Erythroblast (primary cell): ENCODE measurements at places on chromosomes 3 and 15.

DNA sequence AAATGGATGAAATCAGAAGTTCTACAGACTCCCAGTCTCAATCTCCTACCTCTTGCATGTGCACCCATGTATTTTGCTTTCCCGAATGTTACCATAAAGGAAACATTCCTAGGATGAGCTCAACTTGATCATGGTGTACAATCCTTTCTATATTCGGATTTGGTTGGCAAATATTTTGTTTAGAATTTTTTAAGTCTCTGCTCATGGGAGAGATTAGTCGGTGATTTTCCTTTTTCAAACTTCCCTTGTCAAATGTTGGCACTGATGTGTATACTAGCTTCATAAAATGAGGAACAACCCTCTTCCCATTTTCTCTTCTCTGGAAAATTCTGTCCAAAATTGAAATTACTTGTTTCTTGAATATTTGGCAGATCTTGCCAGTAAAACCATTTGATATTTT, 317.6 kb upstream of the RASGRP1 start:
- no peak for DNase-seq

DNA sequence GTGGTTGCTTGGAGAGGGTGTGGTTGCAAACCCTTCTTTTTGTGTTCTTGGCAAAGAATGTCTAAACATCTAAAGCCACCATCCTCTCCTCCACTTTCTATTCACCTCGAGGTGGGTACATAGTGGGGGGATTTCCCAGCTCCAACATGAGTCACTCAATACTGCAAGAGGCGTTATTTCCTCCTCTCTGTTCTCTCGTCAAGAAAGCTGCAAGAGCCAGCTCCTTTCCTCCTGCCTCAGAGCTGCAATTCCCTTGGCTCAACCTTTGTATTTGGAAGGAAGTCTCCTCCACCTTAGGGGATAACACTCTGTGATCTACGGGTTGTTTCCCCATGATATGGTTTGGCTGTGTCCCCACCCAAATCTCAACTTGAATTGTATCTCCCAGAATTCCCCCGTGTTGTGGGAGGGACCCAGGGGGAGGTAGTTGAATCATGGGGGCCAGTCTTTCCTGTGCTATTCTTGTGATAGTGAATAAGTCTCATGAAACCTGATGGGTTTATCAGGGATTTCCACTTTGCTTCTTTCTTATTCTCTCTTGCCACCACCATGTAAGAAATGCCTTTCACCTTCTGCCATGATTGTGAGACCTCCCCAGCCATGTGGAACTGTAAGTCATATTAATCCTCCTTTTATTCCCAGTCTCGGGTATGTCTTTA, 138.4 kb downstream of the PLCL2 start:
- no peak for DNase-seq

DNA sequence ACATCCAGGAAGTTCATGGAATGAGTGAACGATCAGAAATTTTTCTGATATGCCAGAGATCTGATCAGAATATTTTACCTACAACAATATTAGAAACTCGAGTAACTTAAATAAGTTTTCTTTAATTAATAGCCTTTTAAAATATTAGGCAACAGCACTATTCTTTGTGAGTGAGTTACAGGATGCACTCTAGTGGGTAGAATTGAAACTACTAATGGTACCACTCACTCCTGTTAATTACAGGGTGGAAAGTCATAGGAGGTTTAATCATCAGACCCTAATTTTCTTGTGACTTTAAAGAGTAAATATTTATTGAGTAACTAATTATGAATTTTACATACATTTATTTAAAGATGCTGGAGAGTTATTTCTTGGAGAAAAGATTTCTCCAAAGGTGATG, 217.3 kb downstream of the CACNA2D3 start:
- DNase-seq: no peak

DNA sequence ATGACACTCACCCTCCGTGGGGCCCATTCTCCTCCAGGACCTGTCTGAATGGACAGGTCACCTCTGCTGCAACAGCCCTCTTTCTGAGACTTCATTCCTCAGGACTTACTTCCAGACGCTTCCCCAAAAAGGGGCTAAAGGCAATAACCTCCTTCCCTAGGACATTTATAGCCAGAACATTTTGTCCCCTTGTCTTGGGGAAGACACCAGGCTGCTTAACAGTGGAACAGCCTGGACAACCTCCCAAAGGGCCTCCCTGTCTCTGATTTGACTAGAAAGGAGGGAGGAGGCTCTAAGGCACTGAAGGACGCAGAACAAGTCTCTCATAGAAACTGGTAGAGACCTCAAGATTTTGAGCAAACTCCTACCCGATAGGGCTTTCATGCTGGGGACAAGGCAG, 32.7 kb downstream of the ADCY5 start:
- DNase-seq: no peak
